Activated CD8-positive, alpha-beta T cell treated with anti-CD3 and anti-CD28 coated beads, Interleukin-2, amount 10 ng/mL, durations not matched to agents 7 days and 5 days (primary cell): ENCODE measurements at places on chromosomes 1 and 21. TPM values are rescaled to one million over a fixed set of nuclear protein-coding genes. Genes with fewer than 3 reads are reported as not detected.

UBIAD1 gene
- 33.7 TPM for total RNA-seq

OR1C1 gene
- total RNA-seq = not detected

OR10J5 gene
- not detected for total RNA-seq

MEGF6 gene
- total RNA-seq = 8.3 TPM

LDLRAD1 gene
- not detected for total RNA-seq

RCAN3 gene
- 63.7 TPM for total RNA-seq

ACAP3 gene
- total RNA-seq = 65.2 TPM

REN gene
- not detected for total RNA-seq

NPHS2 gene
- total RNA-seq = not detected
